ENCODE measurements at places on chromosomes 1 and 21.
A peak's percentile ranks its signal among the peaks of the same experiment; 100 is the strongest.

- no peak for DNase-seq
Observed at GRCh38 chr1:81682490-81682889, 118.2 kb upstream of the ADGRL2 start.

- no peak for DNase-seq
Observed at GRCh38 chr1:186595969-186596368, 84.3 kb downstream of the PTGS2 start.

DNA sequence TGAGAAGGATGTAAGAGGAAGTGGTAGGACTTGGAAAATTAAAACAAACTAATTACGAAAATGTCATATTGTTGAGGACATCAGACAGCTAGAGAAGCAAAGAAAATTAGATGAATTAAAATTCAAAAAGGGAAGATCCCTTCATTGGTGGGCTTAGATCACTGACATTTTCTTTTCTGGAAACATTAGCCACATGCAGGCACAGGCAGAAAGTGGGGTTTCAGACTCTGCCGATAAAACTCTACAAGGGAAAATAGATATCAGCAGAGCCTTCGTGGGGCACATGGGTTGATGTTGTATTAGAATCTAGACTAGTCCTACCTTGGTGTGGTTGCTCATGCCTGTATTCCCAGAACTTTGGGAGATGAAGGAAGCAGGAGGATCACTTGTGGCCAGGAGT is 12.4 kb upstream of the RGS1 start:
- DNase-seq, result no peak

DNA sequence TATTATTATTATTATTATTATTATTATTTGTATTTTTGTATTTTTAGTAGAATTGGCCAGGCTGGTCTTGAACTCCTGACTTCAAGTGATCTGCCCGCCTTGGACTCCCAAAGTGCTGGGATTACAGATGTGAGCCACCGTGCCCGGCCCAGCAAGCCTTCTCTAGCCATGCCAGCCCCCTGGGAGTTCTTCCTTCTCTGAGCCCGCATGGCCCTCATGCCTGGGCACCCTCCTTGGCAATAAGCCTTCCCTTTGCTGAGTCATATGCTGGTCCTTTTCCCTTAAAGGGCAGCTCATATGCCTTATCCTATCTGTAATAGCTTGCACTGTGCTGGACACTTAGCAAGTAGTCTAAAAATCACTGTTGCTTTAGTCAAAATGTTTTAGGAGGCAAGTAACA is 8.5 kb upstream of the NBL1 start:
- no peak for DNase-seq

DNA sequence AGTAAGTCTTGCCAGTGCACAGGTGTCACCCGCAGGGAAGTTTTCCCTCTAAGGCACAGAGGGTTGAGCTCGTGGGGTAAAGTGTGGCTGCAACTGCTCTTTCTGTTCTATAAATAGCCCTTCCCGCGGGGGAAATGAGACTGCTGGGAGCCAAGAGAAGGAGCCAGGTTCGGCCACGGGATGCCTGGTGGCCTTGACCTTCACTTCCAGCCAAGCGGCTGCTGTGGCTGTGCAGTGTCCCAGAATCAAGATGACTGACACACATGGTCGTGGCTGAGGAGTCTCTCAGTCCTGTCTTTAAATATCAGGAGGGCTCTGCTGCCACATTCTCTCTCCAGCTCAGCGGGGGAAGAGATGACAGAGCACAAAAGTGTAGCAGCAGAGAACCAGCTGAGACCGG is 154.1 kb upstream of the VAMP3 start:
- DNase-seq, result no peak

GRCh38 chr1:109307274-109308021 is 637 bp upstream of the MYBPHL start:
- DNase-seq, result no peak

GRCh38 chr1:60848583-60849188 is 233.7 kb upstream of the NFIA start:
- DNase-seq, result no peak

DNA sequence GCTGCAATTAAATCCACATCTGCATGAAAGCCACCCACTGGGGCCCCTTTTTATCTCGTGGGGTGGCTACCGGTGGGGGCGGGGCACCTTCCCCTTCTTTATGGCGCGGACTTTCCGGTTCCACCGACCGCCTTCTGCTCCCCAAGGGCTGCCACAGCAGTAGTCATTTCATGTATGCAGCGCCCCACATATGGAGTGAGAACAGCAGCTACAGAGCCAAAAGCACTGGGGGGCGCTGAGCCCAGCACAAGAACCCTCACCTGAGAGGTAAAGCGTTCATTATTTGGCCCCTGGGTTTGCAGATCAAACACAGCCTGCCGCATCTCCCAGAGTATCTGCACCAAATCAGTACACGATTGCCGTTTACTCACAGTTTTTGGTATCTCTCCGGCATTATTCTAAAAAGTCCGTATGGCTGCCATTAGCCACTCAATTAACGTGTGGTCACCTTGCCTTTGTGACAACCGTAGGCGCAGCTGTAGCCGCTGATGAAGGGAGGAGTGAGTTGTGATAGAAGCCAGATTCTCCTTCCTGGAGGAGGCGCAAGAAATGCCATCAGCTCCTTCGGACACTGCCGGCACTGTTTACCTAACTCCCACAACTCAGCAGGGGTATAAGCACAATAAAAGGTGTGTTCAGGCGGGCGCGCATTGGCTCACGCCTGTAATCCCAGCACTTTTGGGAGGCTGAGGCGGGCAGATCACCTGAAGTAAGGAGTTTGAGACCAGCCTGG is 30.4 kb upstream of the CR2 start:
- DNase-seq, result no peak

DNA sequence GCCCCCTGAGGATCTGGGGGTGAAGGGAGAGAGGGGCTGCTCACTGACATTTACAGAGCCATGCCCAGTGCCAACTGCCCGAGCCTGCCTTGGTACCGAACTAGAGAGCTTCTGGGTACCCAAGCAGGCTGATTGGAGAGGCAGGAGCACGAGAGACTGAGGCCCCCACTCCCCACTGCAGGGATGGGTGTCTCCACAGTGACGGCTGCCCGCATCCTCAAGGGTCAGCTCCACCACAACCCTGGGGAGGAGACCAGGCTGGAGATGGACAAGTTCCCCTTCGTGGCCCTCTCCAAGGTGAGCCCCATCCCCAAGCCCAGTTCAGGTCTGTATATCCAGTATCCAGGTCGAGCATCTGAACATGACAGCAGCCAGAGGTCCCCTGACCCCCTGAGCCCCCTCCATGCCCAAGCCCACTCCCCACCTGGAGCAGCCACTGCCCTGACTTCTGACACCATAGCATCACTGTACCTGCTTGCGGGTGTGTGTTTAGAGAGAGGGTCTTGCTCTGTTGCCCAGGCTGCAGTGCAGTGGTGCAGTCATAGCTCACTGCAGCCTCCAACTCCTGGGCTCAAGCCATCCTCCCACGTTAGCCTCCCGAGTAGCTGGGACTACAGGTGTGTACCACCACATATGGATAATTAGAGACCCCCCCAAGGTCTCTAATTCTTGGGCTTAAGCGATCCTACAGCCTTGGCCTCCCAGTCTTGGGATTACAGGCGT is 51.9 kb downstream of the ALPL start:
- DNase-seq, result no peak

DNA sequence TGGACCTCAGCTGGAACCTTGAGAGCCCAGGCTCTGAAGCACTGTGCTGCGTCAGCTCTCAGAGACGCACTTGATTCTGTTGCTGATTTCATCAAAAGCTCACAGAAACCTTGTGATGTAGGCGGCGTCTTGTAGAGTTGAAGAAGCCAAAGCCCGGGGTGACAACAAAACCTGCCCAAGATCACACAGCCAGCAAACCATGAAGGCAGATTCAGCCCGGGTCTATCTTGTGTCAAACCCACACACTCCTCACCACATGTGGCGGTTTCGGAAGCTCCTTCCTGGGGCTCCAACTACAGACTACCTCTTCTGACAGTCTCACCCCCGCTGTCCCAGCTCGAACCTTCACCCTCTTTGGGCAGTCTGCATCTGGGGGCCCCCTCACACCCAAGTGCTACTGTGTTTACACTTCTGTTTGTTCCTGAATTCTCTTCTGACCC is 50.4 kb downstream of the TENT5C start:
- DNase-seq, result peak; percentile 61

DNA sequence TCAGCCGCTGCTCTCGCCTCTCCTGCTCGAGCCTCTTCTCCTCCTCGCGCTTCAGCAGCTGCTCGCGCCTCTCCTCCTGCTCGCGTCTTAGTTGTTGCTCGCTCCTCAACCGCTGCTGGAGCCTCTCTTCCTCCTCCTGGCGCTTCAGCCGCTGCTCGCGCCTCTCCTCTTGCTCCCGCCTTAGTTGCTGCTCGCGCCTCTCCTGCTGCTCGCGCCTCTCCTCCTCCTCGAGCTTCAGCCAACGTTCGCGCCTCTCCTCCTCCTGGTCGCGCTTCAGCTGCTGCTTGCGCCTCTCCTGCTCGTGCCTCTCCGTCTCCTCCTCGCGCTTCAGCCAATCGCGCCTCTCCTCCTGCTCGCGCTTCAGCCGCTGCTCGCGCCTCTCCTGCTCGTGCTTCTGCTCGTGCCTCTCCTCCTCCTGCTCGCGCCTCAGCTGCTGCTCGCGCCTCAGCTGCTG is 3.7 kb downstream of the TCHH start:
- no peak for DNase-seq

- DNase-seq, result no peak
Observed at GRCh38 chr1:64248065-64248464, 44.6 kb downstream of the UBE2U start.

DNA sequence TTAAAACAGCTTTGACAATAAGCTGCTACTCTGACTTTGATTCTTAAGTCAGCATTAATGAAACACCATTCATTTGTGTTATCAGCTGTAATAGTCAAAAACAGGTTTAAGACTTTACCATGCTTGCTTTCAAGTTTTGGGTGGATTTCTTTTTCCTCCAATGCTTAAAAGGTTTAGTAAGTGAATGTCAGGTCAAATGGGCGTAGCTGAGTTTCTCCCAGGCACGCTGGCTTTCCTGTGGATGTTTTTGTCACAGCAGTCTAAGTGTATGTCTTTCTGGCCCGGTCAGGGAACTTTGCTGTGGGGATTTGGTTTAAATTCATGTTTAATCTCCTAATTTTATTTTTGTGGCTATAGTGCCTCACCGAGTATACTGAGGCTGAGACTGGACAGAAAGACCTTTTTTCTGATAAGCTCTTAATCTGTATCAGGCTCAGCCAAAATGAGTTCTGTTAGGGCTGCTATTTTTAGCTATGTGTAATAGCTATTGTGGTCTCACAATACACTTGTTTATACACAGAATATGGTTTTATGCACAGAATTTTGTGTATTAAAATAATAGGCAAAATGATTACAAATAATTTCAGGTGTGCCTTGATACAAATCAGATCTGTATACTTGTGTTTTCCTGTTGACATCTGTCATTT is 292.8 kb downstream of the DISC1 start:
- no peak for DNase-seq

DNA sequence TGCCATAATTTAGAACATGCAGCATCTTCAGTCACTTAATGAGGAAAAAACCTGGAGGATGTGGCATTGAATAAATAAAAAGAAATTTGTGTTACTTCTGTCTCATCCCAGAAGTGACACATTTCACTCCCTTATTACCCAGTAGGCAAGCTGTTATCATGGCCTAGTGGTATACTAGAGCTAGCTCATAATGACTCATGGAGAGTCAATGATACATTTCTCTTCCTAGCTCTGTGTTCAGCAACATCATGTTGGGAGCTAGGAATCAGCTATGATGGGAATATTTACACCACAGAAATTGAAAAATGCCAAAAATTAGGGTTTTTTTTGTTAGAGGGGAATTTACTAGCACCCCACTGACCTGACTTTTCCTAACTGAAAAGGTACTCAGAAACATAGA is 182.7 kb downstream of the HMCN1 start:
- no peak for DNase-seq
